Renal pelvis (tissue), 12 donors: ENCODE measurements at places on chromosomes 6 and 20. TPM values are rescaled to one million over a fixed set of nuclear protein-coding genes. Genes with fewer than 3 reads are reported as not detected.

DNA sequence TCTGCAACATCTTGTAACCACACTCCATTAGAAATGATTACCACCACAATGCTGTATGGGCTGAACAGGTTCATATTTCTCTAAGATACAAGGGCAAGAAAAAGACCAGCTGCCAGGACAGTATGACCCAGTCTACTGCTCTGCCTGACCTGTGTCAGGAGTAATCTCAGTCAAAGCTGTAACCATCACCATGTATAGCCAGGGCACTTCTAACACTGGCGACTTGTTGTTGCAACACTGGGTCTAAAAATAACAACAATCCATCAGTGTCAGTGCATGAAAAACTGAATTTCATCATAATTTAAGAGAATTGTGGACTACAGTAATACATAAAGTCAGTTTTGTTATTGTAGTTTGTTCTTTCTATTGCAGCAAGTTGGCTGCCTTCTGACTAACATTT is 738.6 kb upstream of the ADGRB3 start:
- no peak for DNase-seq

- DNase-seq: no peak
Measured at GRCh38 chr6:48560408-48560807, 449.4 kb upstream of the PTCHD4 start.

GRCh38 chr6:163367497-163368183 is 46.9 kb upstream of the QKI start:
- DNase-seq: no peak

The ARFGAP1 gene
- polyA plus RNA-seq: 83.1 TPM

DNA sequence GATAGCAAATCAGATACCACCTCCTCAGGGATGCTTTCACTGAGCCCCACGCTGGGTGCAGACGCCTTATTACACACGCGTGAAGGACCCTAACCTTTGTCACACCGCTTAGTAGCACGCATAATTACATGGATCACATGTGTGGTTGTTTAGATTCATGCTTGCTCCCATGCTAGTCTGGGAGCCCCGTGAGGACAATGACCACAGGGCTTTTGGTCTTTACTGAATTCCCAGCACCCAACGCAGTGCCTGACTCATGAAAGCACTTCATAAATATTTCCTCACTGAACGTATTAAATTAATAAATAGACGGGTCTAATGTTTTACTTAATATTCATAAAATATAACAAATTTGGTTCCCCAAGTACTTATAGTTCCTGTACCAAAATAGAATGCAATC is 132.5 kb downstream of the ALDH8A1 start:
- no peak for DNase-seq
